ENCODE measurements at places on chromosomes 3 and 15.

DNA sequence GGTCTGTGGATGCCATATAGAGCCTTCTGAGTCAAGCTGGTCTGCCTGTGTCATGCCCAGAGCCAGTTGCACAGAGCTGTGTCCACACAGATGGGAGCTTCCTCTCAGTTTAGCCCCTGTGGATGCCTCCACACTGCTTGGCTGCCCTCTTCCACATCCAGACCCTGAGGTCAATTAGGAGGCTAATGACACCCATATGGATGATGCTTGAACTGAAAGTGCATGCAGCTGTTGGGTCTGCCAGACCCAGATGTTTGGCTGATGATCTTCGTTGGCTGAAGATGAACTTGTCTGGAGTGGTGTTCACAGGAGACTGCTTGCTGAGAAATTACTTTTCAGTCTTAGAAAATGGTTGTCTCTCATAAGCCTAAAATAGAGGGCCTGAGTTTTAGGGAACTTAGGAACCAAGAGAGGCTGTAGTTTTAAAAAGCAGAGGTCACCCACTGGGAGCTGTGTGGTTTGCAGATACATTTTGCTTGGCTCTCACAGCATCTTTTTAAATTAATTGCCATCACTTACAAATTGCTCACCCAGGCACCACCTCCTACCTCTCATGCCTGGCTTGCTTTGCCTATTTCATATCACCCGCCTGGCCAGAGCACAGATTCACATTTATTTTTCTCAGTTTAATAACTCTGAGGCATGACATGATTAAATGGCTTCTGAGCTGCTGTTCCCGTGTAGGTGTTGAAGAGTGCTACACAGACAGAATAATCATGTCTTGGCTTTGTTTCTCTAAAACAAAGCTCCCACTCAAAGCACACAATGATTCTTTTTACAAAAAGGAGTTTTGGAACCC is 176.1 kb downstream of the MINAR1 start:
- no peak for DNase-seq

DNA sequence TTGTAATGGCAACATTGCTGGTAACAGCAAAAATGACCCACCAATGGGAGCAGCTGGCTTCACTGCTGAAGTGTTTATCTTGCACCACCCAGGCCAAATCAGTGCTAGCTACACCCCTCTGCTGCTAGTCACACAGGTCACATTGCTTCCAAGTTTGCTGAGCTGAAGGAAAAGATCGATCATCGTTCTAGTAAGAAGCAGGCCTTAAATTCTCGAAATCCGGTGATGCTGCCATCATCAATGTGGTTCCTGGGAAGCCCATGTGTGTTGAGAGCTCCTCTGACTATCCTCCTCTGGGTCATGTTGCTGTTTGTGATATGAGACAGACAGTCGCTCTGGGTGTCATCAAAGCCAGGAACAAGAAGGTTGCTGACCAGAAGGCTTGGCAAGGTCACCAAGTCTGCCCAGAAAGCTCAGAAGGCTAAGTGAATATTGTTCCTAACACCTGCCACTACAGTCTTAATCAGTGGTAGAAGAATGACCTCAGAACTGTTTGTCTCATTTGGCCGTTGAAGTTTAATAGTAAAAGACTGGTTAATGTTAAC is 21.2 kb downstream of the TM4SF4 start:
- no peak for DNase-seq

DNA sequence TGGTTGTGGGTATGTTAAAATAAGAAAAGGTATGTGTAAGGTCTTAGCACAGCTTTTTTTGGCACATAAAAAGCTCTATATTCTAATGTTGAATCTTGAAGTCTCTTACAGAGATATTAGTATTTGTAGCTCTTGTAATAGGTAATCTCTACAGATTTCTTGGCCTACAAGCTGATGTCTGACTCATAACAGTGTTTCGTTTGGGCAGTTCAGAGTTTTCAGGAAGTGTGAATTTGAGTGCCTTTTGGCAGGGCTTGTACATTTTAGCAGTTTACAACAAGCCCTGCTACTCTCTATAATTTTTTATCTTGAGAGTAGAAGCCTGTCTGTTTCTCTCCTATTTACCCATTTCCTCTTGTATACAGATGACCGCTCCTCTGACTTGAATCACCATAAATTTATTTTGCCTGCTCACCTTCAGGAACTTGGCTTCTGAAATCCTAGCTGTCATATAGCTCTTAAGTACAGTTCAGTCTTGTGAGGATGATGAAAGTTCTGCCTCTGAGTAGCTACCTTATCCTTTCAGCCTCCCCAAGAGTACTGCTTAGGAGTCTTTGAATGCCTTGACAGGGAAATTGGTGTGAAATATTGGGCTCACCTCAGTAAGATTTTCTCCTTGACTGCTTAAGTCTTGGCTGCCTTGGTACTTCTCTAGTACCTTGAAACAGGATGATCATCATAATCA is 419.9 kb upstream of the RARB start:
- no peak for DNase-seq

GRCh38 chr3:63064209-63064755 is 189.1 kb upstream of the CADPS start:
- DNase-seq = no peak

DNA sequence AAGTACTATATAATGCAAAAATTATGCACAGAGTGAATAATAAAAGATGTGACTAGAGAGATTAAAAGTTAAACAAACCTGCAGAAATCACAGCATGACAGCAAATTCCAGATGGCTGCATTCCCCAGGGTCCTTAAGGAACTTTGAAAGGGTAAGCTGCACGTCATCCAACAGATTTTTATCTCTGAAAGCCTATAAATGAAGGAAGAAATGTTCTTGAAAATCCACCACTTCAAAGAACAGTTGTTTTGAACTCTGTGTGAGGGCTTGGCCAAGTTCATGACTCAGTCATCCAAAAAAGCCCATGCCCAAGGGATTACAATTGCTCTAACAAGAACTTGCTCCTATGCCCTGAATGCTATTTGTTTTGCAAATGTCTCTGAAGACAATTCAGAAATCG is 603.6 kb downstream of the PLOD2 start:
- no peak for DNase-seq

All from activated T-helper 9 cell treated with anti-CD3 and anti-CD28 coated beads, Interleukin-2, amount 50 U/mL, for 16 hours (primary cell).